Kidney capillary endothelial cell (primary cell): ENCODE measurements at places on chromosomes 12 and 14.
A peak's percentile ranks its signal among the peaks of the same experiment; 100 is the strongest.

DNA sequence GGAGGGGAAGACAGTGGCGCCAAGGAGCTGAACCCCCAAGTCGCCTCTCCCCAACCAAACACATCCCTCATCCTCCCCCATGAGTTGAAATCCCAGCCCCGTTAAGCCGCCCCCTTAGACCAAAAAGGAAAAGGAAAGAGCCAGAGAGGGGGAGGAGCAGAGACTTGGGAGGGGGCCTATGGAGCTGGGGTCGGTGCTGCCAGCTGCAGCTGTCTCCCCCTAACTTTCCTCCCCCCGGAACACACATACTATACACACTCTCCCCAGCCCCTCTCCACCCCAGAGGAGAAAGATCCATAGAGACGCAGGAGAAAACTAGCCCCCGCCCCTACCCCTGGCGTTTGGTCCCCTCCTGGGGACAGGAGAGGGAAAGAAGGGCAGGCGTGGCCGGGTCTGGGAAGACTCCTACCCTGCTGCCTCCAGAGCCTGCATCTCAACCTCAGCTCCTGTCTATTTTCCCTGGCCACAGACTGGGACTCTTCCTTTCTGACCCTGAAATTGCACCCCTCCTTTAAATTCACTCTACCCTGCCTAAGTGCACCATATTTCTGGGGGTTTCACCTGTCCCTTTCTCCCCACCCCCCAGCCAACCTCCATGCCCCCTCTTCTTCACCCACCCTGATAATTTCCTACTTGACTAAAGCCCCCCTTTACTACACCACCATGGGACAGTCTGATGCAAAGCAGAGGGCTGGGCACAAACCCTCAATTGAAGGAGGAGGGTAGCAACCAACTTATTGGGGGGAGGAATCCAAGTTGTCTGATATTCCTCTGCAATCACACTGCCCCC is 1.7 kb upstream of the HOXC9 start:
- DNase-seq: no peak

- DNase-seq: no peak
Observed at GRCh38 chr12:9756170-9756569, 4.5 kb downstream of the CD69 start.

DNA sequence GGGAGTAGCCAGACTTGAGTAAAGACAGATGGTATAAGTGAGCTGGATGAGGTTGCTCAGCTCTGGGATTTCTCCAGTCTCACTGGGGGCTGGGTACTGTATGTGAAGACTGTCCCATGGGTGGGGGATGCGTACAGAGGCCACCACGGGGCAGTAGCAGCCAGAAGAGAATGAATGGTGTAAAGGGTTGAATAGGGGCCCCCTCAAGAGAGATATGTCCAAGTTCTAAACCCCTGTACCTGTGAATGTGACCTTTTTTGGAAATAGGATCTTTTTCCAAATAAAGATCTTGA is 21.8 kb upstream of the BCDIN3D start:
- no peak for DNase-seq

DNA sequence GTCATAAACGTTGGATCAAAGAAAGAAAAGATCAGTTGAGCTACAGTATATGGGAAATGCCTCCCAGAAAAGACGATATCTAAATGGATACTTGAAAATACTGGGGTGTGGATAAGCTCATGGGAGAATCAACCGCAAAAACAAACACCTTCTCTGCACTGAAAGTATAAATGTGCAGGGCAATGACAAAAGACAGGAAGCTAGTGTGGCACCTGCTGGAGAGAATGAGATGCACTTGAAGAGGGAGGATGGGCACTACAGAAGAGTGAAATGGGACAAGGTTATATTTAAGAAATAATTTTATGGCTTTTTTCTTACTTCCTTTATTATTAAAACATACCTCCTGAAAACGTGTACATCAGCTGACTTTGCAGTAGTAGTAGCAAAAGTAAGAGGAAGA is 153.7 kb downstream of the PRKD1 start:
- no peak for DNase-seq

DNA sequence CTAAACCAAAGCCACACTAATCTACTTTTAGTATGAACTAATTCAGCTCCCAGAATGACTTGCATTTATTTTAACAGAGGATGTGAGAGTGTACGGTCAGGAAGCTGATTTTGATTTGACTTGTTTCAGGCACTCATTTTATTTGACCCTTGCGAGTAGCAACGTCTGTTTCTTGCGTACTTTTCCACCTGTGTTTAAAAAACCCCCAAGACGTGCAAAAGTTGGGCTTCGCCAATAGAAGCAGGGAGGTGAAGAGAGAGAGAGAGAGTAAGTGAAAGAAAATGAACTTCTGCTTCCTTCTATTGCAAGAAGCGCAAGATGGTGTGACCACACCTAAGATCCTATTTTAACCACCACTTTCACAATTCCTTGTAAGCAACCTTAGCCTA is 6.7 kb upstream of the SLC15A4 start:
- no peak for DNase-seq

GRCh38 chr12:121456551-121456950 is 56.6 kb downstream of the RNF34 start:
- DNase-seq: no peak

GRCh38 chr12:26034371-26035142 is 76.1 kb downstream of the RASSF8 start:
- DNase-seq: no peak

DNA sequence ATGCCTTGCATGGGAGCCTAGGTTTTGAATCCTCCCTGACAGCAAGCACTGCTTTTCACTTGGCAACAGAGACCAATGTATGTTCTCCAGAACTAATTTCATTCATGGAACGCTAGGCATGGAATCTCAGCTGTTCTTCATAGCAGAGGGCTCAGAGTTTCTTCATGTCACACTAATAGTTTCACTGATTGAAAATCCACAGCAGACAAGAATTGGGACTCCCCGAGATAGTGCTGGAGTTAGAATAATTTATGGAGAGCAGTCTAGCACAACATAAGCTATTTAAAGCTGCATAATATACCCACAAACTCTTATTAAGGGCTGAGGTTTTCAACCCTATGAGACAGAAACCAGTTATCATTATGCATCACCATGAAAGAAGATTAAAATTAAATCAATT is 342.5 kb downstream of the TMEM132D start:
- DNase-seq: no peak

- no peak for DNase-seq
Observed at GRCh38 chr12:41055875-41056577, 132.1 kb upstream of the PDZRN4 start.

DNA sequence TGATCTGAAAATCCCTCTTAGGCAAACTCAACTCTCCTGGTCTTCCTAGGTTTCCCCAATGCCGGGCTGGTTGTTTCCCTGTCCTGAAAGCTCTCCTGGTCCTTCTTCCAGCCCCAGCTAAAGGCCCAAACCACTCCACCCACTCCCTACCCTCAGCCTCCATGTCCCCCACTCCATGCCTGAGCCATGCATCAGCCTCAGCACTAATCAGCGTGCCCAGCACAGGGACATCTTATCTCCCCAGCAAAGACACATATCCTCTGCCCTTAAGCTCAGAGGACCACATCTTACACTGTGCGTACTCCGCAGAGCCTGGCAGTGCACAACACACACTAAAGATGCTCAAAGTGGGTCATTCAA is 25.9 kb downstream of the ACTN1 start:
- no peak for DNase-seq

DNA sequence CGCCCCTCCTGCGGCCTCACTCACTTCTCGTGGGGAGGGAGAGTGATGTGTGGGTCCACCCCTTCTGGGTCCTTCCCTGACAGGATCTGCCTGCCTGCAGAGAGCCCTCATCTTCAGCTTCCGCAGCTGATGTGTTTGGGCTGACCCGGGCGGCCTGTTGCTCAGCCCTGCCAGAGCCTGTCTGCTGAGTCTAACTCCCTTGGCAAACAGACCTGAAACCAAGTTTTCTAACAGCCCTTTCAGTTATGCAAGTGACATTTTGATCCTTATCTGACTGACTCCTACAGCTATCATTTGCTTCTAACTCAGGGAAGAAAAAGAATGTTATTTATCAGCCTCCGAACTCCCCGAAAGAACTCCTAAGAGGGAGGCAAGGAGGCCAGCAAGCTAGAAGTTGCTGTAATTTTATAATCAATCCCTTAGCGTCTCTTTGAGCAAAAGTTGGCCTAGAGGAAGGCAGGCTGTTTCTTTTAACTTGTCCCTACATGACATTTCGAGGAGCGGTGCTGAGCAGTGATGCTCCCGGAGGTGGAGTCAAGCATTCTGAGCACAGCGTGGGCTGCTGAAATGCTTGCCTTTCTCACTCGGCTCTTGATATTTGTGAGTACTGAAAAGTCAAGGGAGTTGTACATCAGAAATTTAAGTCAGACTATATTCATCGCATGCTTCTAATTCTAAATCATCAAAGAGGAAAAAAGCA is 31.5 kb upstream of the CACNA2D4 start:
- DNase-seq: no peak

DNA sequence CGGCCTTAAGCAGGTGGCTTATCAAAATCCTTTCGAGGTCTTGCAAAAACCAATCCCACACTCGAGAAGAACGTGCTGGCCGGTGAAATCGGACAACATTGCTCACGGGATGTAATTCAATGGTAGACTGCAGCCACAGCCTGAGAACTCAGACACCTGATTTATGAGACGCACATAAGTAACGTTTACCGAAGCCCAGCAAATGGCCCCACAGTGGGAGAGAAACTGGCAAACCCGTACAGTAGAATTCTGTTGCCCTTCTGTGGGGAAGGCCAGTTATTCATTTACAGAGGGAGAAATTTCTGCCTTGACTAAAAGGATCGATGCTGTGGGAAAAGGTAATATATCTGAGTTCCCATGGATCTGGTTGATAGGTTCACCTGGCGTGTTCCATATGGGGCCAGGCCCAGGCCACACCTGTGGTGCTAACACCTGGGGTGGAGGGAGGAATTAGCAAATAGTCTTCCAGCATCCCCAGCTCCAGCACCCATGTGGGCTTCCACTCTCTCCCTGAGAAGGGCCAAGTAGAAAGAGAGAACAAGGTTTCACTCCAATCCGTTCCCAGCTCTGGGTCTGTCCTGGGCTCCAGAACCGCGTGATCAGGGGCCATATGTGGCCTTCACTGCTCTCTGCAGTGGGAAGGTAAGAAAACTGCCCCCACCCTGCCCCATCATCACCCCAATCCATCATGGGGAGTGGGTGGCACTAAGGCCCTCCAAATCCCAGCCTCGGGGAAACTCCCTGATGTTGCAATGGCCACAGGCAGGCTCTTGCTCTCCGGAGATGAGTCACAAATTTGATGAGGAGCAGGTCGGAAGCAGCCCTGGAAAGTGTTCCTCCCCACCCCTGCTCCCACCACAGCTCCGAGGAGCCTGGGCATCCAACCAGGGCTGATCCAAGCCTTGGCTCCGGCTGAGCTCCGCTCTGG is 12.7 kb downstream of the BDKRB1 start:
- DNase-seq: peak; percentile 17

DNA sequence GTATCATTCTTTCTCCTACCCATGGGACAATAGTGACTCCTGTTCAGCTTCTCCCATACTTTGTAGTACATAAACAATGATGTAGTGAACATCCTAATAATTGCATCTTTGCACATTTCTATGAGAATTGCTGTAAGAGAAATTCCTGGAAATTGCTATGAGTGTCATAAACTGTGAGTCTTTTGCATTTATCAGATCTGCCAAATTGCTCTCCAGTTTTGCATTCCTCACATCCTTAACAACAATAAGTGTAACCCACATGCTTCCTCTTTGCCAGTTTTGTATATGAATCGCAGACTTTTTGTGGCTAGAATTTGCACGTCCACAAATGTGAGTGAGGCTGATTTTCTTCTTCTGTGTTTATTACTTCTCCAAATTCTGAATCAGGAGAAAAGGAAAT is 124.0 kb upstream of the TBX5 start:
- DNase-seq: no peak

DNA sequence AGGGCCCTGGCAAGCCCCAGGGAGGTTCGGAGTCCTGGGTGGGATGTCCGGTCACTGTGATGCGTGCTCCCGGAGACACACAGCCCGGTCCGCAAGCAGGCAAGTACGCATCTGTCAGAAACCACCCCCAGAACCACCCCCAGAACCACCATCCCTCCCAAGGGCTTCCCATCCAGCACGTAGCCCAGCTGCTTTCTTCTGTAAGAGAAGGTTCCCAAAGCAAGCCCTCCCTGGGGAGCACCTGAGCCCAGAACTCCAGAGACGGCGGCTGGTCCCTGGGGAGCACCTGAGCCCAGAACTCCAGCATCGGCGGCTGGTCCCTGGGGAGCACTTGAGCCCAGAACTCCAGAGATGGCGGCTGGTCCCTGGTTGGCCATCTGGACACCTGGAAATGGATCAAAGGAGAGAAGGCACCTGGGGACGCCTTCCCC is 2.6 kb upstream of the FBRSL1 start:
- DNase-seq: no peak

DNA sequence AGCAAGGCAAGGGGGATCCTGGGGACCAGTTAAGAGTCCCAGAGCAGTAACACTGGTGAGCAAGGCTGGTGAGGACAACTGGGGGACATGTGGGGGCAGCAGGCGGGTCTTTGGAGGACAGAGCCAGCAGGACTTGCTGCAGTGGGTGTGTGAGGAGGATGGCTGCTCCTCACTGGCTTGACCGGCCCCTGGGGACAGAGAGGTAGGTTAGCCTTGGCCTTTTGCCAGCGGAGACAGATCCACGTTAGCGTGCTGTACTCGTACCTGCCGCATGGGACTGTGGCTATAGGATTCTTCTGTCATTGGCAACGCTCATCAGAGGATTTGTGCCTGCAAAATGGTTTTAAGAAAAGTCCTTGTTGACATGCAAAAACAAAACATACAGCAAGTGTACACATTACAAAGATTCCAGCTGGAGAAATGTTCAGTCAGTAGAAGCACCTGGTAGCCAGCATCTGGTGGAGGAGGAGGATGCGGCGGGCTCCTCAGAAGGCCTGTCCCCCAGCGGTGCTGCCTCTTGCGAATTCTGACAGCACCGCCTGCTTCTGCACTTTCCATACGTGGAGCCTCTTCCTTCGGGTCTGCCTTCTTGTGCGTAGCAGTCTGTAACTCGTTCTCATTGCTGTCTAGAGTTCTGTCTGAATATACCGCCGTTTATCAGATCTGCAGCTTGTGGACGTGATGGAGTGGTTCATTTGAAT is 91.3 kb downstream of the EP400 start:
- DNase-seq: no peak

GRCh38 chr12:120225200-120225558 is 24.3 kb upstream of the RPLP0 start:
- no peak for DNase-seq

- DNase-seq: no peak
Observed at GRCh38 chr14:97873291-97873690, 1076.1 kb downstream of the VRK1 start.

DNA sequence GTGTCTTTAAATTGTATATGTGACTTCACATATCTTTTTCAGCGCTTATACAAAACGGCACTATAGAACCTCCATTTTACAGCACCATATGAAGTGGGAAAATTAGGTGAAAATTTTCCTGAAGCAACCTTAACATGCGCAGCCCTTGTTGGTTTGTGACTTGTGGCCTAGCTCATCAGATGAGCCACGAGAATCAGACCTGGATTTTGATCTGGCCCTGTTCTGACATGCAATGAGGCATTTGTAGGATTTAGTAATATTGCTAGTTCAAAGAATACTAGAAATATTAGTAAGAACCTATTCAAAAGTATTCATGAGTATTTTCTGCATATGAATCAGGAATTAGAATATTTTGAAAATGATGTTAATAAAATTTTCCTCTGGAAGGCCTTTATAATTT is 2.9 kb downstream of the CDKN1B start:
- DNase-seq: no peak
